Choroid plexus epithelial cell (primary cell): ENCODE measurements at places on chromosomes 5 and 9.

DNA sequence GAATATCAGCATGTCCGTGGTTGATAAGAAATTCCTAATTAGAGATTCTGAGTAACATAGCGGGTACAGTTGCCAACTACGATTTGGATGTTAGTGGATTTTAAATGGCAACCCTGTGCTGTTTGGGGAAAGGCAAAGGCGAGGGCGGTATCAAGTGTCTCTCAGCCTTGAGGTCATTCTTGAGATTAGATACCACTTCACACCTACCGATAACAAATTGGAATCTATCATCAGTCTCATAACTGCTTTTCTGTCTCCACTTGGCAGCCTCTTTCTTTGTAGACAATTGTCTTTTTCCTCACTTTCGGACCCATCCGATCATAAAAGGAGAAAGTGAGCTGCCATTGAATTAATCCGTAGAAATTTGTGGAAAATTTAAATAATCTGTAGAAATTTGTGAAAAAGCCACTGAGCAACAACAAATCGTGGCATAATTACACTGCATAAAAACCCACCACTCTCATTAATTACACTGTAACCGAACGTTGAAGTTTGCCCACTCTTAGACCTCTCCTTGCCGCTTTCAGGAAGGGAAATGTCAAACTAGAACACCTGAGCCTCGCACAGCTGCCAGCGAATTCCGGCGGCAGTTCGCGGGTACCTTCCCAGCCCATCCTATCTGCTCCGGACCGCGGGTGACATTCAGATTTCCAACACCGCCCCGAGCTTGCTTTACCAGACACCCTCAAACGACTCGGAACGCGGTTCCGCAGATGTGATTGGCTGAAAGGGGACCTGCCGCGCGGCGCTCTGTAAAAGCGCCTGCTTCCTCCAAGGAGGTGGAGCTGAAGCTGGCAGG is 849 bp upstream of the RGMB start:
- peak; percentile 85 for DNase-seq

DNA sequence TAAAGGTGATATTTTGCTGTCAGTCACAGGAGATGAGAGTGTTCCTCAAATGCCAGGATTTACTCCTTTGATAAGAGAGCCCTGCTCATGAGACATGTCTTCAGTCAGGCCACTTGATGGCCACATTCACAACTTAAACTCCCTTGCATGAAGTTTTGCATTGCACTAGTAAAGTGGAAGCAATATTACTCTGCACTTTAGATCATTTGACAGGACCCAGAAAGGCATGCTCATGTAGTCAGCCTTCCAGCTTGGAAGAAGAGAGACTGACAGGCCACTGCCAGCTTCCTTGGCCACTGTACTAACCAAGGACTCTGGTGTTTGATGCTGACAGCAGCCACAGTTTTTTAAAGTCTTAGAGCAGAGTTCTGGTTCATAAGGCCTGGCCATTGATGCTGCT is 42.6 kb downstream of the NPR3 start:
- peak; percentile 44 for DNase-seq

- DNase-seq = no peak
Measured at GRCh38 chr5:157497875-157498611, 38.0 kb downstream of the NIPAL4 start.

DNA sequence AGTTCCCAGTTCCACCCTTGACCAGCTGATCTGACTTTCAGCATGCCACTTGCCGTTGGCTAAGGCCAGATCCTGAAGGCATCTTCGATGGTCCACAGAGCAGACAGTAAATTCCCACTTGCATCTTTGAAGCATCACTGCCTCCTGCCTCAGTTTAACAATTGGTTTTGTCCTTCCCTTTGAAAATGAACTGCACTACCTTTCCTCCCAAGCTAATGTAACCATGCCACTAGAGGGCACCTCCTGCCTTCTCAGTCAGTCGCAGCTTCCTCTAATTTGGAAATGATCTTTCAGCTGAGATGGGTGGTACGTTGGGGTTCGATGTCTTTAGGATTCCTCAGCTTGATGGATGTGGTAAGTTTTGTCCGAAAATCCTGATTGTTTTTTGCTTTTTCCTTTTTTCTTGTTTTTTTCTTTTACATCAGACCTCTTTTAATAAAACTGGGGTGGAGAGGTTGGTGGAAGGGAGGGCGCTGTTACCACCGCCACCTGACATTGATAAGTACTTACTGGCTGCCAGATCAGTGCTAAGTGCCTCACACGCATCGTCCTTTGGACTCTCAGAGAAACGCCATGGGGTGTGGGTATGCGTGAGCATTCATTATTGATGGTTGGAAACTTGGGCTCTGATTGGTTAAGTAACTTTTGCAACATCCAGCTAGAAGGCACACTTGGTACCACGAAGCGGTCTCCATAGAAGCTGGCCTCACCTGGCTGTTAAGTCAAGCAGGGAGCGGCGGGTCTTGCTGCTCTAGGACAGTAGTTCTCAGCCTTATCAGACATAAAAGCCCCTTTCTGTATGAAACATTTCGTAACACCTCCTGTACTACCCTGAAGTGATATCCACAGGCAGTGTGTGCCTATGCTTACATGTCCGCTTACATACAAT is 16.9 kb downstream of the PTTG1 start:
- DNase-seq = peak; percentile 87

- DNase-seq = no peak
Measured at GRCh38 chr9:69207503-69207902, 33.4 kb downstream of the TJP2 start.

DNA sequence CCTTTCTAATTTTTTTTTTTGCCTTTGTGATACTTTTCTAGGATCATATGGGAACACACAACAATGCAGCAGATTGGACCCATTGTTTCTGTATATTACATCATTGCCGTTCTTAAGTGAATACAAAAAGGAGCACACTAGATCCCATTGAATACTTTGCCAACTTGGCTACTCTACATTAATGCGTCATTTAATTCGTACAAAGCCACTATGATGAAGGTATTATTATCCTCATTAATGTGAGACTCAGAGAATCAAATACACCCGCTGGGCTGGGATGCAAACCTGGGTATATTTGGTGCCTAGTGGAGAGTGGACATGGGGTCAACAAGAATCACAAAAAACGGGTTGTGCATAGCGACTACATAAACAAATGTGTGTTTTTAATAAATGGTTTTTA is 31.9 kb downstream of the OR2K2 start:
- DNase-seq = no peak

- peak; percentile 95 for DNase-seq
Measured at GRCh38 chr5:126965061-126965475, 65.3 kb downstream of the MARCHF3 start.

DNA sequence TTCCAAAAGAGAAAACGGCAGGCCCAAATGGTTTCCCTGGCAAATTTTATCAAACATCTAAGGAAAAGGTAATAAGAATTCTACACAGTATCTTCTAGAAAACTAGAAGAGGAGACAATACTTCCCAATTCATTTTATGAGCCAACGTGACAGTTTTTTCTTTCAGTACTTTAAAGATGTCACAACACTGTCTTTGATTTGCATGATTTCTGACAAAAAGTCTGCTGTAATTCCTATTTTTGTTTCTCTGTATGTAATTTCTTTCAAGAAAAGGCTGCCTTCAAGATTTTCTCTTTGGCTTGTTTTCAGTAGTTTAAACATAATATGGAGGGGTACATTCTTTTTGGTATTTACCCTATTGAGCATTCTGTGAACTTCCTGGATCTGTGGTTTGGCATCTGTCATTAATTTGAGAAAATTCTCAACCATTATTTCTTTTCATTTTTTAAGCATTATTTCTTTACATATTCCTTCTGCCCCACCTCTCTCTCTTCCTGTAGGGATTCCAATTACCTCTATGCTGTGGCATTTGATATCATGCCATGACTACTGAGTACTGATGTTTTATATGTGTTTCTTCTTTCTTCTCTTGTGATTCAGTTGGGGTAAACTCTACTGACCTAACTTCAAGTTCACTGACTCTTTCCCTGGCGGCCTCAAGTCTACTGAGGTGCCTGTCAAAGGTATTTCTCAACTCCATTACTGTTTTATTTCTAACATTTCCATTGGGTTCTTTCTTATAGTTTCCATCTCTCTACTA is 32.2 kb downstream of the ANKS6 start:
- peak; percentile 7 for DNase-seq

DNA sequence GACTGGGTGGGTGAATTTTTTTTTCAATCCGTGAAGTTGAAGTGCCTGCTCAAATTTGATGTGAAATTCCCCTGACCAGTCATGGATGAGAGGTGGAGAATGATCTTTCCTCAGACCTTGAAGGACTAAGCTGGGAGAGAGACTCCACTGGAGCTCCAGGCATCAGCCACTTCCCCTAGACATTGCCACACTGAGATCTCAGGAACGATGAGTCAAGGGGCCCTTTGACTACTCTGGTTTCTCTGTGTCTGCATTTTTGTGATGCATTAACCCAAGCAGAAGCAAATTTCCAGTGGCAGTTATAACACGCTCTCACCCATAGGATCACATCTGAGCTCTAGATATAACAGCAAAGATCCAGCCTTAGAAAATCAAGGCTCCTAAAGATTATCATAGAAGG is 171.2 kb upstream of the KIF2A start:
- no peak for DNase-seq

DNA sequence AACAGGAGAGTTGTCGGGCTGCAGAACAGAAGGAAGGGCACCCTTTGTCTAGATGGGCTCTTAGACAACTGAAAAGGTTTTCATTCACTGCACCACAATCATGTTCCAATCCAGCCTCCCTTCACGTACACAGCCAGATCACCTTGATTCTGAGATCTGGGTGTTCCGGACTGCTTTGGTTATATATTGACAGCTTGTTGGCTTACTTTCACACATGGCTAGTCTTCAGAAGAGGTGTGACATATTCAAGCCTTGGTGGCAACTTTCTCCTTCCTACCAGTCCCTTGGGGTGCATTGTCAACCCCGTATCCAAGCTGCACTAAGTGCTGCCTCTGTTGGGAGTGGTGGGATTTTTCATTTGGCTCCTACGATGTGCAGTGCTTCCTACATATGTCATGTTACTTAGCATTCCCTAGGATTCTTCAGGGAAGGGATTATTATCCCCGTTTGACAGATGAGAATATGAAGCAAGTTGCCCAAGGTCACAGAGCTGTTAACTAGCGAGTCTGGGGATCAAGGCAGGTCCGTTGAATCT is 100.6 kb downstream of the LIFR start:
- DNase-seq = no peak

GRCh38 chr5:140357726-140358093 is 2.3 kb upstream of the SLC4A9 start:
- peak; percentile 94 for DNase-seq

DNA sequence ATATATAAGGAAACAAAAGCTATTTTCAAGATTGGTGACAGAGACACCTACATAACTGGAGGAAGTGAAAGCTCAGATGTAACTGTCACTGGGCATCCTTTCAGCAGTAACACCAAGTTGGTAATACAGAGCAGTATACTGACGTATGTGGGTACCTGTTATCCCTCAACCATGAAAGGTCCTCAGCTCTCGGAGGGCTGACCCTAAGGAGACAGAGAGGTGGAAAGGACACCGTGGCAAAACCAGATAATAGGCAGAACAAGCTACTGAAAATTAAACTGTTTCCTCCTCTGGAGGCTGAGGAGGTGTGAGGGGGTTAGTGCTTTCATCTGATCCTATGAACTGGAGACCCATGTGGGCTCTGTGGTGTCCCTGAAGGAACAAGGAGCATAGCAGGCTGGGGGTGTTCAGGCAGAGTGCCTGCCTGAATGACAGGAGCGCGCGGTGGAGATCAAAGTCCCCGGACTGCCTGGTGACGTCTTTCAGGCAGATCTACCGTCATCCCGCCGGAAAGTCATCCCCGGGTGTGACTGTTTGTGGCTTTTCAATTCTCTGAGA is 130.2 kb upstream of the FSTL4 start:
- no peak for DNase-seq

GRCh38 chr9:121770415-121771273 is 119.2 kb downstream of the DAB2IP start:
- no peak for DNase-seq

- peak; percentile 8 for DNase-seq
Measured at GRCh38 chr5:80905405-80905804, 54.8 kb upstream of the RASGRF2 start.

DNA sequence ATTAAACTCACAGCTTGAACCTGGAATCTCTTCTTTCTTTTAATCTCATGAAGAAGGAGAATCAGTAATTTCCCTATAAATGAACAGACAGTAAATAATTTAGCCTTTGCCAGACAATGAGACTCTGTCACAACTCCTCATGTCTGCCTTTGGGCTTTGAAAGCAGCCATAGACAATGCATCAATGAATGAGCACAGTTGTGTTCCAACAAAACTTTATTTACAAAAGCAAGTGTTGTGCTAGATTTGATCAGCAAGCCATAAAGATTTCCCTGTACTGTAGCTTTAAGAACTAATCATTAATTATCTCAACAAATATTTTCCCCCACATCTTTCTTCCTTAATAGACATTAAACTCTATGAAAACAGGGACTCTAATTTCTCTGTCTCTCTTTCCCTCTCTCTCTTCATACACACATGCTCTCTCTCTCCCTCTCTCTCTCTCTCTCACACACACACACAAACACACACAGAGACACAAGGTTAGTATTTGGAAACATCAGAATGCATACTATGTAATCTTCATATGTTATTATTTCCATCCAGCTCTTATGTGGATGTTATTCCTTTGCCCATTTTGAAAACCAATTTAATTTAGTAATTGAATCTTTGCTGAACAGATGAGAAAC is 1209.8 kb upstream of the CDH6 start:
- no peak for DNase-seq

GRCh38 chr9:97292200-97292599 is 15.3 kb upstream of the CCDC180 start:
- DNase-seq = no peak

DNA sequence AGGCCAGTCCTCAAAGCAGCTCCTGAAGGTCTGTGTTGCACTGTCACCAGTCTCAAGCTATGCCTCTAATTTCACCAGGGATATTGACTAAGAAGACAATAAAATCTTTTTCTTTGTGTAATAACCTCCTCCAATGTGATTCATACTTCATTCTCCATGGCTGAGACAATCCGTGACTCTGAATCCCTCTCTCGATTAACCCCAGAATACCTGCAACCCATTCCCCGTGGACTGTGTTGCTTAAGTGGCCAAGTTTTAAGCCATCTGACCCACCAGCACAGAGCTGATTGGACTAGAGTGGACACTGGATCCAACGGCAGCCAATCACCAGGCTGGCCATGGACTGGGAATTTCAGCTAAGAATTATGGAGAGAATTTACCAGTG is 5.4 kb upstream of the CCIN start:
- peak; percentile 56 for DNase-seq

DNA sequence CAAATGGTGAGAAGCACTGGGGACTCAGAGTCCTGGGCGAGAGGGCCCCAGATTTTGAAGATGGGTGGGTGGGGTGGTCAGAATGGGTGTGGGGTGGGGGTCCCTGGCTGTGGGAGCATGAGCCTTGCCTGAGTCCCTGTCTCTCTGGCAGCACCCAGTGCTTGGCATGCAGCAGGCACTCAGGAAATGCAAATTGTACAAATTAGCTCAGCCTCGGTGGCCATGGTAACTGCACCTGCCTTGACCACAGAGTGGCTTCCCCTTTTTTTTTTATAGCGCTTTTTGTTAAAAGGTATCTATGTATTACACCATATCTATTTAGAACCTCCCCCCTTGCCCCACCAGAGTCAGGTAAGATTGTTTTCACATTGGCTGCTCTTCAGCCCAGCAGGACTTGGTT is 19.2 kb upstream of the PITX1 start:
- DNase-seq = no peak
